Activated CD4-positive, CD25-positive, alpha-beta regulatory T cell (primary cell): ENCODE measurements at places on chromosomes 7 and 10.

- no peak for DNase-seq
These were observed 11.5 kb downstream of the AQP1 start for GRCh38 chr7:30923009-30923773.

- peak; percentile 43 for DNase-seq
These were observed 23.6 kb upstream of the PFKP start for GRCh38 chr10:3043512-3044368.

- no peak for DNase-seq
These were observed 365.1 kb downstream of the GRID1 start for GRCh38 chr10:86001521-86001920.

GRCh38 chr10:6465437-6465836, 114.6 kb downstream of the PRKCQ start:
- DNase-seq, result no peak

- no peak for DNase-seq
These were observed 220.8 kb upstream of the CELF2 start for GRCh38 chr10:10796774-10797415.
